ENCODE measurements at places on chromosomes 5 and 9. TPM values are rescaled to one million over a fixed set of nuclear protein-coding genes. Genes with fewer than 3 reads are reported as not detected.

Gene MCIDAS
- not detected for polyA plus RNA-seq

Gene SET
- 187 TPM for polyA plus RNA-seq

Gene SLC1A1
- polyA plus RNA-seq = 44.0 TPM

Gene POC5
- polyA plus RNA-seq = 4.9 TPM

Gene LCN9
- polyA plus RNA-seq = not detected

Gene COL5A1
- polyA plus RNA-seq = 54.0 TPM

Gene ZDHHC11B
- polyA plus RNA-seq = 2.2 TPM

Gene PLEKHG4B
- polyA plus RNA-seq = not detected

Gene CCDC192
- polyA plus RNA-seq = not detected

- no peaks in the 10 kb centered on the region for H3K27me3 ChIP-seq
- peaks cover 2% of the 10 kb centered on the region for H3K36me3 ChIP-seq
- H3K4me3 ChIP-seq = no peak overlapping the region
- DNase-seq = no peak
Measured at GRCh38 chr9:96460470-96460869, 10.5 kb downstream of the HABP4 start.

DNA sequence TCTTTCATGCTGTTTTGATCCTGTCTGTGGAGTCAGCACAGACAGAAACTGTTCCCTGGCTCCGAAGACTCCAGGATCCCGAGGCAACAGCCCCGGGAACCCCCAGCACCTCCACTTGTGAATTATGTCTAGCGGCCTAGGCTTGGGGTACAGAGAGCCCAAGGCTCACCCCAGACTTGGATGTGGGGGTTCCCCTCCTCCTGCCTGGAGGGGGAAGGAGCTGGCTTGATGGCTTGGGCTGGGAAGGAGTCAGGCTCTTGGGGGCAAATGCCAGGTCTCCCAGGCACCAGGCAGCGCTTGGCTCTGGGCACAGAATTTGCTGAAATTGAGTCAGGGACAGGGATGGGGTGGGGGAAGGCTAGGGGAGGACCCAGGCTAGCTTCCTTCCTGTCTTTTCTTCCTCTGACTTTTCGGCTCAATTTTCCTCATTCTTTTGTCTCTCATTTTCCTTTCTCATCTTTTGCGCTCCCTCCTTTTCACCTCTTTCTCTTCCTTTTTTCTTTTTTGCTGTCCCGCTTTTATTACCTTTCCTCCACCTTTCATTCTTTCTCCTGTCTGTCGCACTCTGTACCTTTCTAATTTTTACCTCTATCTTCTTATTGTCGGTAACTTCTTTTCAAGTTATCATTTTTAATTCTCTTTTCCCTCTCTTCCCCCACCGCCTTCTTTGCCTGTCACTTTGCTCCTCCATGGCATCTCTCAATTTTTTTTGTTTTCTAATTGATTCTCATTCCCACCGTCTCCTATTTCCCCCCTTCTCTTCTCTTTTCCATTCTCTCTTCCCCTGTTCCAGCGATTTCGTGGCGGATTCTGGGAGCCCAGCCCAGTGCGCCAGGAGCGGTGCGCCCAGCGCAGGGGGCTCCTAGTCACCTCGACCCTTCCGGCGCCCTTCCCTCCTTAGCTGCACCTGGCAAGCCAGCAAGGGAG lies 10.5 kb downstream of the MSX2 start:
- H3K4me1 ChIP-seq = no peaks in the 10 kb centered on the region
- no peak overlapping the region for H3K27ac ChIP-seq
- H3K4me3 ChIP-seq = no peak overlapping the region
- peaks cover 38% of the 10 kb centered on the region for H3K27me3 ChIP-seq
- DNase-seq = no peak

GRCh38 chr9:113886466-113886865 lies 10.4 kb downstream of the ZNF618 start:
- H3K4me1 ChIP-seq = peaks cover 12% of the 10 kb centered on the region
- peak; percentile 59 for DNase-seq
- H3K27me3 ChIP-seq = no peaks in the 10 kb centered on the region
- H3K4me3 ChIP-seq = peak overlapping the region; percentile 31
- no peaks in the 10 kb centered on the region for H3K36me3 ChIP-seq

DNA sequence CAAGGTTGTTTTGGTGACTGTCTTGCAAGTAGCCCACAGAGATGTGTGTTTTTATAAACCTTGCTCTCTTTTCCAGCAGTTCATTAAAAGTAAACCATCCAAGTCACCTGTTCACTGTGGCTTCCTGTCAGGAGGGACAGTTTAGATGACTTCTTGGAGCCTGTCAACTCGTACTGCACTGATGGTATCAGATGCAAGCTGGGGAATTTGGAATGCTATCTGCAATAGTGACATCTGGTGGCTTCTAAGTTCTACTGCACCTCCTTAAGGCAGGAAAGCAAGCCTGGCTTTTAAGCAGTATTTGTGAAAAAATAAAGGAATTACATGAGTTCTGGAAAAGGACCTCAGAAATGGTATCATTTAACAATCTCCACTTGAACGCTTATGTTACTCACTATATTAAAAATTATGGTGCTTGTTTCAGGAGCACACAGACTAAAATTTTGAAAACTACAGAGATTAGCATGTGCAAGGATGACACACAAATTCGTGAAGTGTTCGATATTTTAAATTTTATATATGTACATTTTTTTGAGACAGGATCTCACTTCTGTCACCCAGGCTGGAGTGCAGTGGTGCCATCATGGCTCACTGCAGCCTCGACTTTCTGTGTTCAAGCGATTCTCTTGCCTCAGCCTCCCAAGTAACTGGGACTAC lies 164.0 kb downstream of the TTC39B start:
- H3K27ac ChIP-seq = no peak overlapping the region
- H3K4me1 ChIP-seq = no peaks in the 10 kb centered on the region
- H3K36me3 ChIP-seq = no peaks in the 10 kb centered on the region

DNA sequence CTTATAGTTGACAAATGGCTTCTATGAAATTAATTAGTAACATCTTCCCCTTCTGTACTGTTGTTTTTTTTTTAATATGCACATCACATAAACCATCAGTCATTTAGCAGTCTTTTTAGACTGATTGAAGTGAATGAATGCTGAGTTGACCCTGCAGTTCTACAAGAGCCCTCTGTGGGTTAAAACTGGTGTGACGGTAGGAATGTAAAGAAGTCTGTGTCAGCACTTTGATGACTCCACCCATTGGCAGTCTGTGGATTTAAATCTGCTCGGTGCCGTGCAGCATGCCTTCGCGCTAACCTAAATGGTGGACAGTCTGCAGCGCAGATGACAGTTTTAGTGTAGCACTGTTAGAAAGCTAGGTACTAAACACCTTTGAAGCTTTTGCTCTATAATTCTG lies 3.1 kb downstream of the GTF3C4 start:
- H3K4me3 ChIP-seq = no peak overlapping the region
- H3K4me1 ChIP-seq = peaks cover 12% of the 10 kb centered on the region
- no peak overlapping the region for H3K27ac ChIP-seq
- DNase-seq = peak; percentile 32

- DNase-seq = no peak
- no peaks in the 10 kb centered on the region for H3K36me3 ChIP-seq
- H3K4me3 ChIP-seq = no peak overlapping the region
- H3K27ac ChIP-seq = no peak overlapping the region
- H3K27me3 ChIP-seq = no peaks in the 10 kb centered on the region
Measured at GRCh38 chr5:1460054-1460682, 14.9 kb upstream of the SLC6A3 start.

DNA sequence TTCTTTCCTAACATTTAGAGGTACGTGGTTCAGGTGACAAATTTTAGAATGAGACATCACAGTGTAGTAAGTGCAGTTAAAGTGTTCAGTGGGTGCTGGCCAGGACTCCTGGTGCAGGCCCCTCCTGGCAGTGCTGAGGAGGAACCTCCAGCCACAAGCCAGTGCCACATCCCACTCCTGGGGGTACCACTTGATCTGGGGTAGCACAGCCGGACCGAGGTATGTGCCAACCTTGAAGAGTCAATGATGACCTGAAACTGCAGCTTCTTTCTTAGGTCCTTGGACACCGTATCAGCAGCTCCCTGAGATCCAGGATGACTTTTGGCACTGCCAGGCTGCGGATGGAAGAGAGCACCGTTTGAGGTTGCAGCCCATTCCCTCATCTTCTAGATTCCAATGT lies 310.4 kb upstream of the IRX4 start:
- no peaks in the 10 kb centered on the region for H3K27me3 ChIP-seq
- no peak for DNase-seq
- no peaks in the 10 kb centered on the region for H3K4me1 ChIP-seq

- no peak for DNase-seq
- no peaks in the 10 kb centered on the region for H3K27me3 ChIP-seq
- H3K36me3 ChIP-seq = no peaks in the 10 kb centered on the region
- peaks cover 4% of the 10 kb centered on the region for H3K4me1 ChIP-seq
- H3K4me3 ChIP-seq = no peak overlapping the region
- H3K27ac ChIP-seq = no peak overlapping the region
Measured at GRCh38 chr9:135329571-135330306, 149.8 kb upstream of the PPP1R26 start.

DNA sequence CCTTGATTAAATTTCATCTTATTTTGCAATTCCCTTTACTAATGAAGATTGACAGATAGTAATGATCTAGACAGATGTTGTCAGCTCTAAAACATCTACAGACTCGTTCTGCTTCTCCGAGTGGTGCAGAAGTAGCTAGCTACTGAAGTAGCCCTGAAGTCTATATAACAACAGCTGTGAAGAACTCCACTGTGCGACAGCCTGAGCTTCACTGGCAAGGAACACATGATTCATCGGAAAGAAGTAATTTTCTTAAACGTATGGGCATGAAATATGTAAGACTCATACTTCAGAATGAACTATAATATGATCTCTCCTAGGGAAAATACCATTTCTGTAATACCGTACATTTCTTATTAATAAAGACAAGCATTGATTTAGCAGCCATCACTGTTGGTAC lies 96.2 kb downstream of the TRPM3 start:
- no peaks in the 10 kb centered on the region for H3K4me1 ChIP-seq
- no peaks in the 10 kb centered on the region for H3K27me3 ChIP-seq
- no peak overlapping the region for H3K27ac ChIP-seq
- H3K36me3 ChIP-seq = no peaks in the 10 kb centered on the region
- no peak for DNase-seq

- H3K27me3 ChIP-seq = no peaks in the 10 kb centered on the region
- DNase-seq = no peak
Measured at GRCh38 chr9:135227641-135228251, 140.3 kb downstream of the OLFM1 start.

- peaks cover 5% of the 10 kb centered on the region for H3K4me1 ChIP-seq
- H3K4me3 ChIP-seq = no peak overlapping the region
- no peaks in the 10 kb centered on the region for H3K36me3 ChIP-seq
- no peak for DNase-seq
- no peak overlapping the region for H3K27ac ChIP-seq
Measured at GRCh38 chr9:132873403-132873802, 4.7 kb downstream of the AK8 start.

DNA sequence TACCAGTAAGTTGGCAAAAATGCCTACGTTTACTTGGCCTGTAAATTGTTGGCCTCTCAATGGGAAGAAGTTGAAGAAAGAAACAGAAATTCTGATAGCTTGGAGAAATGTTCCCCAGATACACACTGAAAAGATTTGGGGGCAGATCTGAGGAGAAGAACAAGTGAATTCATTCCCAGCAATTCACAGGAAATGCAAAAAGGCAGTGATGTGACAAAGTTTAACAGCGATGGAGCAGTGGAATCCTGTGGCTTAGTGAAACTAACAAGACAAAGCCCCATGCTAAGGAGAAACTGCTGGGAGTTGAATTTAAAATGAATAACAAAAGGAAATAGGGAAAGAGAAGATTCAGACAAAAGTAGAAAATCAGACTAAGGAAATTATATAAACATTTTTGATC lies 213.2 kb upstream of the EDIL3 start:
- H3K27me3 ChIP-seq = no peaks in the 10 kb centered on the region
- H3K36me3 ChIP-seq = no peaks in the 10 kb centered on the region
- H3K4me3 ChIP-seq = no peak overlapping the region
- no peaks in the 10 kb centered on the region for H3K4me1 ChIP-seq
- DNase-seq = no peak

DNA sequence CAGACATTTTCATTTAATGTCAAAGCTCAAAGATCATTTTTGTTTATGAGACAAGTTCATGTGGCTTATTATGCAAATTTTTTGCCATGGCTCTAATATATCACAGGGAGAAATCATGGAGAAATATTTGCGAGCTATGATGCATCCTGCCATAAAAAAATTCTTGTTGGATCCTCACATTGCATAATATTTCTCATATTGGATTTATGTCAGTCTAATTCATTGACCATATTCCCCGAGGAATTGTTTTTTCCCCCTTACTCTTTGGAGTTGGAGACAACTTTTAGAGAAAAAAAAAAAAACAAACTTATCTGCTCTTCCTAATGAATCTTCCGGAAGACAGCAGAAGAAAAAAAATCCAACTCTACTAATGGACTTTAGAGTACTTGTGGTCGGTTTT lies 4.3 kb downstream of the ZNF462 start:
- no peaks in the 10 kb centered on the region for H3K36me3 ChIP-seq
- no peak overlapping the region for H3K27ac ChIP-seq
- H3K4me3 ChIP-seq = no peak overlapping the region
- no peaks in the 10 kb centered on the region for H3K27me3 ChIP-seq

DNA sequence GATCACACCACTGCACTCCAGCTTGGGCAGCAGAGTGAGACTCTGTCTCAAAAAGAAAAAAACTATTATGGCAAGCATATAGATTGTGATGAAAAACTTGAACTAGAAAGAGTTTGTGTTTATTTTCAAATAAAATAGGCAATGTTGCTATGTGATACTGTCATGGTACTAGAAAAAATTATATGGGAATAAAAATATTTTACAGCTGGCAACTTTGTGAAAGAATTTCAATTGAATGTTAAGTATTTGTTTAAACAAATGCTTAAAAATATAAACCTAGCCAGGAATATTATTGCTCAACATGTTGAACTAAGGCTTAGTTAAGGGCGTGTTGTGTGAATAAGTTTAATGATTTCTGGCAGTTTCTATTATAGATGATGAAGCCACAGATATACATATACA lies 31.7 kb downstream of the HSDL2 start:
- no peaks in the 10 kb centered on the region for H3K27me3 ChIP-seq
- DNase-seq = no peak
- H3K4me3 ChIP-seq = no peak overlapping the region

DNA sequence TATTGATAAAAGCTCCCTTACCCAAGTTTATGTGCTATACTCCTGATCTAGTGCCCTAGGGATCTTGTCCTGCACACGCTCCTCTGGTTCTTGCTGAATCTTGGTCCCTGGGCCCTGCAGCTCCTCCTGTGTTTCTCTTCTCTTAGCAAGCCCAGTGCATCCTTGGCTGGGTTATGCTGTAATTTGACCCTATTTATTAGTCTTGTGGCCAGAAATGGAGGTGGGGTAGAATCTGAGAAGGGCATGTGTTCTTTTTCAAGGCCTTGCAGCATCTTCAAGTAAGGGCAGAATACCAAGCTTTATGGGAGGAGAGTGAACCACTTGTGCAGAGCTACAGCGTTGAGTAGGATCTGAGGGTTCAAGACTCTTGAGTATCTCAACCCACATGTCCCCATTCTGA lies 366.8 kb downstream of the FAM170A start:
- no peaks in the 10 kb centered on the region for H3K4me1 ChIP-seq
- H3K27ac ChIP-seq = no peak overlapping the region
- no peaks in the 10 kb centered on the region for H3K27me3 ChIP-seq
- no peak overlapping the region for H3K4me3 ChIP-seq
- DNase-seq = no peak

DNA sequence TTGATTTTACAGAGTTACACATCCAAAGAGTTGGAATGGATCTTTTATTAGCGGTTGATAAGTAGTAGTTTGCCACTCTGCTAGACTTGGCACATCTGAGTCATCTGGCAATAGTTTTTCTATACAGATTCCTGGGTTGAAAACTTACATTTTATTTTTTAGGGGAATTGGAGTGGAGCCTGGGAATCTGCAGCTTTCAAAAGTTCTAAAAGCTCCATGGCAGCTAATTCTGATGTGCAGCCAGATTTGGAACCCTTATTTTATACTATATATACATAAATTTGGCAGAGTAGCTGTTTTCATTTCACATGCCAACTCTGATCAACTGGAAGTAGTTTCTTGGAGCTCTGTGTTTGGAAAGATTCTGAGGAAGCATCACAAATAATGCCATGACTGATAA lies 715.5 kb downstream of the TLR4 start:
- H3K4me3 ChIP-seq = no peak overlapping the region
- H3K27me3 ChIP-seq = no peaks in the 10 kb centered on the region
- peaks cover 20% of the 10 kb centered on the region for H3K4me1 ChIP-seq

All from small intestine (tissue), 16 donors.